ENCODE measurements at places on chromosomes 13 and 19. TPM values are rescaled to one million over a fixed set of nuclear protein-coding genes. Genes with fewer than 3 reads are reported as not detected.

The GTF3A gene
- total RNA-seq = 201 TPM

The WDR88 gene
- not detected for total RNA-seq

The PCP2 gene
- not detected for total RNA-seq

The OR10H1 gene
- total RNA-seq = not detected

The CDX2 gene
- total RNA-seq = 0.62 TPM

The DCLK1 gene
- total RNA-seq = not detected

The COL4A1 gene
- total RNA-seq = 35.7 TPM

The KIR2DL4 gene
- not detected for total RNA-seq

The IQCN gene
- total RNA-seq = 0.33 TPM

The PSG7 gene
- total RNA-seq = not detected

The PSG3 gene
- total RNA-seq = not detected

The CNN1 gene
- 0.77 TPM for total RNA-seq

The PCDH20 gene
- total RNA-seq = 0.62 TPM

The HSPB6 gene
- not detected for total RNA-seq

DNA sequence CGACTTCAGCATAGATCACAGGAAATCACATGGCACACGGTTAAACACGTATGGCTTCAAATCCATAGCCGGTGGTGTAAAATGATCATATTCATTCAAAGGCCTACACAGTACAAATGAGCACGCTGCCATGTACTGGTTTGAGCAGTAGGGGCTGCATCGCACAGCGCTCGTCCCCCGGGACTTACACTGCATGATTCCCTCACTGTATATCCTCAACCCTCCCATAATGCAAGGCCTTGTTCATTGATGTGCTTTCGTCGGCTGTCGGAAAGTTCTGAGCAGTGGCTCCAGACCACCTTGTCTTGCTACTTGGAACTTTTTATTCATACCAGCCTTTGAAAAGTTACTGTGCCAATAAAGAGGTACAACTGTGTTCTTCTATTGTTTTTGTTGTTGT lies 578.2 kb downstream of the MYO16 start:
- no peak for DNase-seq

DNA sequence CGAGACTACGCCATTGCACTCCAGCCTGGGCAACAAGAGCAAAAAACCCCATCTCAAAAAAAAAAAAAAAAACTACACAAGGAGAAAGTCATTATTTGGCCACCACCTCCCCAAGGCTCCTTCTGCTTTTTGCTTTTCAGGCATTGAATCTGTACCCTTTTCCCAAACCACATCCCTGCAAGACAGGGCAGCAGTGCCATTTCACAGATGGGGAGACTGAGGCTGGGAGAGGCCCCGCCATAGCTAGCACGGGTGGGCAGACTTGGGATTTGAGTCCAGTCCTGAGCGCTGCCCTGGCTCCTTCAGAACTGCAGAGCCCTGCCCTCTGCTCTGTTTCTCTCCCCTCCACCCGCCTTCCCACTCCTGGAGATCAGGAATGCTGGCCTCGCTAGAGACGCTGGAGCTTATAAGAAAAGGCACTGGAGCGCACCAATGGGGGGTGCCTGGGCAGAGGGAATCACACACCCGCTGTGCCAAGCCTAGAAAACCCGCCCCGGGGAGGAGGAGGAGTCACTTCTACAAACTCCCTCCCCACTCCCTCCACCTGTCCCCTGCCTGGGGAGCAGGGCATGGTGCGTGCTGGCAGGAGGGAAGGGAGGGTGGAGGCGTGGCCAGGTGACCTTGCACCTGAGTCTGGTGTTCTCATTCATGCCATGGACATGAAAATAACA lies 17.6 kb downstream of the TJP3 start:
- no peak for DNase-seq

GRCh38 chr19:28914173-28914572 lies 298.8 kb downstream of the UQCRFS1 start:
- no peak for DNase-seq

DNA sequence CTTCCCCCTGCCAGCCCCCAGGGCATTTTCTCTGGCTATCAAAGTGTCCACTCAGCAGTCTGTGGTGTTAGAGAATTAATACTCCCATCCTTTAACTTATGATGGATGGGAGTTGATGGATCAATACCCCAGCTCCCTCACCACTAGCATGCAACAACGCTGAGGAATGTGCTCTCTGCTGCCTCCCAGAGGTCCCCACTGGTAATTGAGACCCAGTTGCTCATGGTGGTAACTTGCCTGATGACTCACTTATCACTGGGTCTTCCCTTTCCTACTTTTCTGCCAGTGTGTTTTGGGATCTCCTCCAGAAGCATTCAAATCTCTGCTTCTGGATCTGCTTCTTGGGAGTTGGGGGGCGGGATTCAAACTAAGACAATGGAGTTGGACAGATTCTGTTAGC lies 20.3 kb upstream of the CACNA1A start:
- peak; percentile 51 for DNase-seq

GRCh38 chr13:37701306-37701705 lies 102.7 kb upstream of the POSTN start:
- DNase-seq = no peak

GRCh38 chr13:32414580-32414979 lies 13.3 kb downstream of the N4BP2L1 start:
- no peak for DNase-seq

- DNase-seq = peak; percentile 84
Measured at GRCh38 chr19:44671400-44671799, at the start of gene CEACAM19. TSS of gene CEACAM19 (plus strand) at chr19:44671482. CDS start at chr19:44671932, 450 bp downstream.

DNA sequence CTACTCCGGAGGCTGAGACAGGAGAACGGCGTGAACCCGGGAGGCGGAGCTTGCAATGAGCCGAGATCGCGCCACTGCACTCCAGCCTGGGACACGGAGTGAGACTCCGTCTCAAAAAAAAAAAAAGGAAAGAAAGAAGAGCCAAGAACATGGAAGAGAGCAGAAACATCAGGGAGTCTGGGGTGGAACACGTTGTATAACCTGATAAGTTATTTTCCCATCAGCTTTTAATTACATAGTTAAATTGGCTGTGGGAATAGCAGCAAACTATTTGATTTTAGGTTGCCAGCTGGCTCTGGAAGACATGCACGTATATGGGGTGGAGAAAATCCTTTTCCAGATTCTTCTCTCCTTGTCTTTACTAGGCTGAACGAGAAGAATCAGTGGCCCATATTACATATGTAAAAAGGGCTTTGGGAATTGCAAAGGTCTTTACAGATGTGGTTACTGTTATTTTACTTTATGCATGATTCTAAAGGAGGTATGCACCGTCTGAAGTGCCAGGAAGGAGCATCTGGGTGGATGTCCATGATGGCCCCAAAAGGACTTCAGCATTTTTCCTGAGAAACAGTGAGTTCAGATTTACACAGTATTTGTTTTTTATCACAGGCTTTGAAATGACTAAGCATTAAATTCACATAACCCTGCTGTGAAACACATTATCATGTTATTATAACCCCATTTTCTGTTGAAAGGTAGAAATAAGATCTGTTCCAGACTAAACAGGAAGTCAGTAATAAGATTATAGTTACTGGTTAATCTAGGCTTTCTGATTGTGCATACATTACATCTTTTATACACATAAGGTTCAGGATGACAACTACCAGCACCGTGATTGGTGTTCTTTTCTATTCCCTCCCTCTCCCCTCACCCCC lies 4.6 kb upstream of the NAA16 start:
- no peak for DNase-seq

DNA sequence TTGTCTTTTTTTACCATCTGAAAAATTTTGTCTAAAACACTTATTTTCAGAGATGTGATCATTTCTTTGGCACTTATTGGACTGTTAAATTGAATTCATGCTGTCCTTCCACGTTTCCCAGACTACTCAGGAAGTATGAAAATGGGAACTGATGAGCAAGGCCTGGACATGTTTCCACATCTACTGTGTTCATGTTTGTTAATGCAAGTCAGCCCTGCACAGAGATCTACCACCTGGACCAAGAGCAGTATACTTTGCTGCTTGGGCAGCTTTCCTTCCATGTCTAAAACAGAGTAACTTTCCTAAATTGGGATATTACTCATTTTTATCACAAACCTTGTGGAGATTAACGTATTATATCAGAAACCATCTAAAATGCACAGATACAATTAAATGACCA lies 687.4 kb downstream of the DIAPH3 start:
- DNase-seq = no peak

DNA sequence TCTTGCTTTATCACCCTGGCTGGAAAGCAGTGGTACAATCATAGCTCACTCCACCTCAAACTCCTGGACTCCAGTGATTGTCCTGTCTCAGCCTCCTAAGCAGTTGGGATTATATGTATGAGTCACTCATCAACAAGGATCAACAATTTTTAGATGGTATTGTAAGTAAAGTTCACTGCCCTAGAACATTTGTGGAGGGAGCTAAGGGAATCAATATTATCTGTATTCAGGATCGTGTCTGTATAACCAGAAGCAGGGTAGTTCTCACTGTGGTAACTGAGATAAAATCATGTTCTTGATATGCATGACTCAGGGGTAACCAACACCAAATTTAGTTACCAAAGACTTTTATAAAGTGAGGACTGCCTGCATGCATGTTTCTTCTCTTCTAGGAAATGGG lies 27.0 kb downstream of the ZMYM5 start:
- DNase-seq = peak; percentile 5

GRCh38 chr13:73733706-73734105 lies 400.5 kb downstream of the KLF12 start:
- no peak for DNase-seq

DNA sequence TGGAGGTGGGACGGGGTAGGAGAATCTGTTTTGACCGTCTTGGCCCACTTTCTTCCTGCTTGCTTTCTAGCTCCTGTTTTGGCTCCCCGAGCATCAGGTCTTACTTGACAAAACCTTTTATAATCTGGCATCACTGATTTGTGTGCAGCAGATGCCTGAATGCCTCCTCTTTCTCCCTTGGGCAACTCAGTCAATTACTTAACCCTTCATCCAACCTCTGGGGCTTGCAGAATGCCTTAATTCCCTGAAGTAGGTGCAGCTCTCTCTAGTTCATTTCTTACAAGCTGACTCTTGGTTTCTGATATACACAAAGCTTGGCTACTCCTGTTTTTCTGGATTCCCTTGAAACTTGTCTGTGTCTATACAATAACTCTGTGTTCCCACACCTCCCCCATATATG lies 5.7 kb upstream of the NUP58 start:
- no peak for DNase-seq

- no peak for DNase-seq
Measured at GRCh38 chr19:29371251-29372090, 154.3 kb upstream of the VSTM2B start.

DNA sequence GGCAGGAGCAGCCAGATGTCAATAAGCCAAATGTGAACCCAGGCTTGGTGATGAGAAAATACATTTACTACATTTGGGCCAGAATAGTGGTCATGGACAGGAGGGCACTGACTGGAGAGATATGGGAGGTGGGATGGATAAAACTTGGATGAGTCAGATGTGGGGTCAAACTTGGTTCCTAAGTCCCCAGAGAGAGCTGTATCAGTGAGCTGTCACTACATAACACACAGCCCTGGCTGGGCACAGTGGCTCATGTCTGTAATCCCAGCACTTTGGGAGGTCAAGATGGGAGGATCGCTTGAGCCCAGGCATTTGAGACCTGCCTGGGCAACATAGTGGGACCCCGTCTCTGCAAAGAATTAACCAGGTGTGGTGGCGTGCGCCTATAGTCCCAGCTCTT lies 51.6 kb upstream of the EHD2 start:
- no peak for DNase-seq

DNA sequence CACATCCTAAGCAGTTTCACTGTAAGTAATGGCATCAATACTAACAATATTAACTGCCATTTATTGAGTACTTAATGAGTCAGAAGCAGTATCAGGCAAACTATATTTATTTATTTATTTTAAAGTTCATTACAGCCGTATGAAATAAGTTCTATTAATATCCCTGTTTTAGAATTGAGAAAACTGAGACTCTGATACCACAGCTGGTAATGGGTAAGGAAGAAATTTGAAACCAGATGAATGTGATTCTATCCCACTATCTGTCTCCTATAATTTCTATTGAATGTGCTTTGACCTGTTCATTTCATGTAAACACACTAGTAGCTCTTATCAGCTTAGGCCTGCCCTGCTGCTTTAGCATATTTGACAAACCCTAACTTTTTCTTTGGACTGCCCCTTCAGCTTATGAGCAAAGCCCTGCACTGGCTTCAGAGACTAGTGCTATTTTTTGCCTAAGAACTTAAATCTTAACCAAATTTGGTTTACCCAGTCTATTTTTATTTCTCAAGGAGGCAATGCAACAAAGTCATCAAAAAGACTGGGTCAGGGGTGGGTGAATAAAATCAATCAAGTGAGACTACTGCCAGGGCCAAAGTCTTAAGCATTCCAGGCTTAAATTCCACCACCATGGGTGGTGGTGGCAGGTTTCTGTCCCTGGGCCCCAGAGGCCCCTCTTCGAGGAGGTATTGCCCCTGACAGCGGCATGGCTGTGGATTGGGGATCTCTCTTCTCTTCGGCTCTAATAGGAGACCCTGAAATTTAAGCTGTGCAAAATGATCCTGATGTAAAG lies 143.4 kb downstream of the DLEU7 start:
- DNase-seq = no peak

- peak; percentile 74 for DNase-seq
Measured at GRCh38 chr19:17775245-17775927, 19.6 kb upstream of the B3GNT3 start.

GRCh38 chr19:2150794-2151338 lies 500 bp downstream of the AP3D1 start:
- DNase-seq = no peak

GRCh38 chr13:23876265-23876664 lies 12.9 kb downstream of the MIPEP start:
- DNase-seq = peak; percentile 47

DNA sequence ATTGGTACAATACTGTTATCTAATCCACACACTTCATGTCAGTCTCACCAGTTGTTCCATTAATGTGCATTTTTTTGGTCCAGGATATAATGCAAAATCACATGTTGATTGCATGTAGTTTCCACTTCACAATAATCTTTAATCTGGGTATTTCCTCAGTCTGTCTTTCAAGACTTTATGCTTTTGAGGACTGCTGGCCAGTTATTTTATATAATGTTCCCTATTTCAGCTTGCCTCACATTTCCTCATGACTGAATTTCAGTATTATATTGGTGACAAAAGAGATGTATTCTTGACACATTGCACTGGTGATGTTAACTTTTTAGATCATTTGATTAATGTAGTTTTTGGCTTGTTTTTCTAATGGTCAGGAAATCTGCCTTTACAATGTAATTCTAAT lies 368.3 kb downstream of the IRS2 start:
- DNase-seq = no peak

GRCh38 chr13:44309794-44310757 lies 63.5 kb upstream of the SERP2 start:
- DNase-seq = peak; percentile 68

GRCh38 chr13:90562443-90562842 lies 785.0 kb upstream of the MIR17HG start:
- no peak for DNase-seq

- DNase-seq = no peak
Measured at GRCh38 chr13:74077792-74078191, 56.4 kb downstream of the KLF12 start.

DNA sequence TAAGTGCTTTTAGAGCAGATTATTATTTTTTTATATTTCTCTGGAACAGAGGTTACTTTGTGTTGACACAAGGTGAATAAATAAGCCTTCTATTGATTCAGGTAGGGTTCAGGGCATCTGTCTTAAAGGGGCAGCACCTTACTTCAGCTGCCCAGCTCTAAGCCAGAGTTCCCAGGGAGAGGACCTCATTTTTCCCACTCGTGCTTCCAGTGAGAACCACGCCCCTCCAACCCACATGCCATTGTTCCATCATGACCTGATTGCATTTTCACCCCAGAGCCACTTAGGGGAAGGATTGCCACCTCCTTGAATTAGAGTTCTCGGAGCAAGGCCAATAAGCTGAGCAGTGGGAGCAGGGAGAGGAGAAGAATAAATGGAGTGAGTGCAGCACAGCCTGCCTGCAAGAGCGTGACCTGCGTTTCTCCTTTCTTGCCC lies 104.3 kb upstream of the FRY start:
- DNase-seq = no peak
